ENCODE measurements at places on chromosomes 3 and 15.

GRCh38 chr15:87850916-87851315 lies 405.6 kb downstream of the NTRK3 start:
- DNase-seq, result no peak

DNA sequence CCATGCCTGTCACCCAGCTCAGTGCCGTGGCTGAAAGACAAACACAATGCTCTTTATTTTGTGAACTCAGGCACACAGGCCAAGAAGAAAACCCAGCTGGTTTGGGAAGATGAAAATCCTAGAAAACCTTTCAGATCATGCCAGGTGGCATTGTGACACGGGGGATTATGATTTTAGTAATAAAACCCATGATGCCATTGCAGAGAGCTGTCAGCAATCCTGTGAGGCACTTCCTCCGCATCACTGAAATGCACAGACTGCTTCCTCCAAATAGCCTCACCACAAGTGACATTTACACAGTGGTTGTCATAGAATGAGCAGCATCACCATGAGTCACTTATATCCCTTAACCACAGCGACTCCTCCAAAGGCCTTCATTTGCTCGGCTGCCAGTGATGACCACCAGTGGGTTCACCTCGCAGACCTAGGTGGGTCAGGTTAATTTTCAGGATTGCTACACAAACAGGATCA lies 22.7 kb downstream of the ABHD6 start:
- no peak for DNase-seq

DNA sequence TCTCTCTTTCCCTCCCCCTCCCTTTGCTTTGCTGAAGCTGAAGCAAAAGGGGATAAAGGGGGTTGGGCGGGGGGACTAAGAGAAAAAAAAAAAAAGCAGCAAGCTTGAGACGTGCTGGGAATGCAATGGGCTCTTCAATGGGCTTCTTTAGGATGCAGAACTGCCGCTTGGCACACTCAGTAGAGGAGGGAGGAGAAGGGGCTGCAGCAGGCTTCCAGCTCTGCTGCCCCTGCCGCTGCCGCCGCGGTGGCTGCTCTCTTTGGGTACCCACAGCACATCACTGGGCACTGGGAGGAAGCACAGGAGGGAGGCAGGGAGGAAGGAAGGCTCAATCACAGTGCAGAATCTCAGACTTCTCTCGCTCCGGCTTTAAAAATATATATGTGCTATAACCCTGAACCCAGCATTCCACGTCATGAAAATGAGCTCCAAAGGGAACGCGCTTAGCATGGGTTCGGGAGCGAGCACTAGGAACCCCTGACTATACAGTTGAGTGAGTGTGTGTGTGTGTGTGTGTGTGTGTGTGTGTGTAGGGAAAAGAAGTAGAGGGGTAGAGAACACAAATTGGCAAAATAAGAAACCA lies 3.5 kb downstream of the SLITRK3 start:
- no peak for DNase-seq

DNA sequence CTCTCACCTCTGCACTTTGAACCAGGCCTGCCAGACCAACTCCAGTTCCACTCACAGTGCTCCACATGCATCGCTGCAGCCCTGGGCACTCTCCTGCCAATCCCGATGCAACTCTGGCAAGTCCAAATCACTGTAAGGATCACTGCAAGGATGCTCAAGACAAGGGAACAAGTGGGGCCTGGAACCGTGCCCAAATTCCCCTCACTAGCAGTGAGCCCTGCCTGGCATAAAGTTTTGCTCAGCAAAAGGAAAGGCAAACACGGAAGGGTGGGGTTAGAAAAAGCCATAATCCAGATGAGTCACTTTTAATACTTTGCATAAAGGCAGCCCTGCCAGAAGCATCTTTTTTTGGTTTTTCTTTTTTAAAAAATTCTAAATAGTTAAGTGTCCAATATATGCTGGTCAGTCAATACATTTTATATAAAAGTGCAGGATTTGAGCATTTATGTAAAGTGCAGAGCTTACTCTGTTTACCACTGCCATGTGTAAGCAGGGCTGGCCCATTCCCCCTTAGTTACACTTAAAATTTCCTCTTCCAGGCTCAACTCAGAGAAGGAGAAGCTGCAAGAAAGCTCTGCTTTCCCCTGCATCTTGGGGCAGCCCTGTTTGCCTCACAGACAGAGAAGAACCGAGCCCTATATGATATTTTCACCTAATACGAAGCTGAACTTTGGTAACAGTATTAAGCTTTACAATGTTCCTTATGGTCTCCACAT lies 102.2 kb downstream of the CD47 start:
- DNase-seq, result no peak

DNA sequence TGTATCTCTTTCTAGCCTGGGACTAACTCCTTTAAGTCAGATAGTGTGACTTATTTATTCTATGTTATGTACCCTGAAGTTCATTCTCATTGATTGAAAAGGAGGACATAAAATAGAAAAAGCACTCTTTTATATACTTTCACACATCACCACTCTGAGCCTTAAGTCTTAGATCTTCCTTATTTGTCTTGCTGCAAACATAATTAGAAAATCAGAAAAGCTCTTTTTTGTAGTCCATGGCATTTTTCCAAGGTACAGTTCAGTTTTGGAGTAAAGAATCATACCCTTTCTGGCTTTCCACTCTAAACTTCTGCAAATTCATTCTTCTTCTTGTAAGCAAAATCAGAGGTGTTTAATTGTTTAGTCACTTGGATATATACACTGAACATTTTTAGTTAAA lies 75.5 kb downstream of the AKAP13 start:
- DNase-seq, result no peak

DNA sequence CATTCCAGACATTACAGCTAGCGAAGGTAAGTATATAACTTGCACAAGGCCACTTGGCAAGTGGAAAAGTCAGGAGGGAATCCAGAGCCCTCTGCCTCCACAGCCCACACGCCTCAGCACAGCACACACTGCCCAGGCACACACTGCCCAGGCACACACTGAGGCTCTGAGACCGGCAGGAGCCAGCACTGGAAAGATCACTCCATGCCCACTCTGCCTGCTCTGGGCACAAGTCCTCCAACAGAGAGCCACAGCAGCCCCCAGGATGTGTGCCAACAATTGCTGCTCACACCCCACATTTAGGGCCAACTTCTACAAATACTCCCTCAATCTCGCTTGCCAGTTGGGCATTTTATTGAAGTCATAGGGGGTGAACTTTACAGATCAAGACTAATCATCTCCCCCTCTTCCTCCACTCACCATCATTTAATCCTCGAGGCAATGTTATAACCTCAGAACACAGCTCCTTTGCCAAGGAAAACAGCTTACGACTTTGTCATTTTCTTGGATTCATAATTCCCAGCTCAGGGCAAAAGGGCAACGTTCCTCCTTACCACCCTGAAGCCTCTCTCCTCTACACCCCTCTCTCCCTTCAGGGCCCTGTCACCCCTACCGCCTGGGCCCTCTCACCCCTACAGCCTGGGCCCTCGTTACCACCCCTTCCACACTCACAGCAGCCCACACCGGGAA lies 53.0 kb upstream of the TPM1 start:
- no peak for DNase-seq

- no peak for DNase-seq
These were observed 208.5 kb downstream of the TBL1XR1 start for GRCh38 chr3:176988795-176989194.

DNA sequence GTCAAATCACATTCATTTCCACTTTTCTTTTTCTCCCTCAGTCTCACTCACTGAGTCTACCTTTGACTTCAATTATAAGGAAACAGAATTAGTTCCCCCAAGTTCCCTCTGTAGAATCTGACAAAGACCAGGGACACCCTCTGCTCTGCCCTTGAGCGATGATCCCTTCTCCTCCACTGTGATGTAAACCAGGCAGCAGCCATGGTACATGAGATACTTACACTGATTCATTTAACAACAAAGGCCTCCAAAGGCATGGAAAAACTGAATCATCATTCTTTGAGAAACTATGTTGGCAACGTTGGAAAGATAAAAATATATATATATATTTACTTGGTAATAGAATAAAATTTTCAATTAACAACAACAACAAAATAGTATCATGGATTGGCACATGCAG lies 84.1 kb downstream of the P3H2 start:
- DNase-seq, result no peak

DNA sequence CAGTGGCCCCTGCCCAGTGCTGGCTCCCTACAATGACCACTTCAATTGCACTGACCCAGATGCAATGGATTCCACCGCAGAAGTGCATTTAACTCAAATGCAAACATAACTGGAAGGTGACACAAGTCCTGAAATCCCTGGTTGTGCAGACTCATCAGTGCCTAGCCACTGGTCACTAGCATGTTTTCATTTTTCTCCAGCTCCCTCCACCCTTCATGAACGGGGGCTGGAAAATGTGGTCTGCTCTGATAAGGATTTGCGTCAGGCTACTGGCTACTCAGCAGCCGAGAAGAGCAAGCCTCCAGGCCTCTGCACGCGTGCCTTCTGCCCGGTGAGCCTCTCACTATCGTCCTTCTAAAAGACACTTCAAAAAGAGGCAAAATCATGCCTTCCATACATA lies 27.4 kb upstream of the FURIN start:
- DNase-seq, result no peak

GRCh38 chr3:102715030-102715697 lies 280.3 kb downstream of the ZPLD1 start:
- no peak for DNase-seq

DNA sequence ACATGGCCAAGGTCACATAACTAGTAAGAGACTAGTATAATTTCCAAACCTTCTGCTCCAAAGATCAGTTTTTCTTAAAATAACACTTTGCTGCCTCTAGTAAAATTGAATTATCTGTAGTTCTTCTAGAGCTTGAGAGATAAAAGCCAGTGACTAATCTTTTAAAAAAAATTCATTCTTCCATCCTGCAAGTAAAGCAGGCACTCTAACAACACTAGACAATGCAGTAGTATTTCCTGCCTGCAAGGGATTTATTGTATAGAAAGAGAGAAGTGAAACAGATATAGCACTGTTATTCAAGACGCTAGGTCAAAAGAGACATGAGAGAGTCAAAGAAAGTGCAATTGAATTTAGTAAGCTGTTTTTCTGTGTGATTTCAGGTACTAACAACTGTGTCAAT lies 159.5 kb upstream of the TBC1D5 start:
- no peak for DNase-seq

GRCh38 chr15:38698254-38698653 lies 133.6 kb upstream of the RASGRP1 start:
- DNase-seq, result no peak

GRCh38 chr15:75347222-75348033 lies 589 bp downstream of the NEIL1 start:
- DNase-seq, result peak; percentile 39
